AG08396 (cell line): ENCODE measurements at places on chromosomes 6 and 20.
A peak's percentile ranks its signal among the peaks of the same experiment; 100 is the strongest.

GRCh38 chr6:10624836-10625235, 69.6 kb downstream of the C6orf52 start:
- no peak for DNase-seq

DNA sequence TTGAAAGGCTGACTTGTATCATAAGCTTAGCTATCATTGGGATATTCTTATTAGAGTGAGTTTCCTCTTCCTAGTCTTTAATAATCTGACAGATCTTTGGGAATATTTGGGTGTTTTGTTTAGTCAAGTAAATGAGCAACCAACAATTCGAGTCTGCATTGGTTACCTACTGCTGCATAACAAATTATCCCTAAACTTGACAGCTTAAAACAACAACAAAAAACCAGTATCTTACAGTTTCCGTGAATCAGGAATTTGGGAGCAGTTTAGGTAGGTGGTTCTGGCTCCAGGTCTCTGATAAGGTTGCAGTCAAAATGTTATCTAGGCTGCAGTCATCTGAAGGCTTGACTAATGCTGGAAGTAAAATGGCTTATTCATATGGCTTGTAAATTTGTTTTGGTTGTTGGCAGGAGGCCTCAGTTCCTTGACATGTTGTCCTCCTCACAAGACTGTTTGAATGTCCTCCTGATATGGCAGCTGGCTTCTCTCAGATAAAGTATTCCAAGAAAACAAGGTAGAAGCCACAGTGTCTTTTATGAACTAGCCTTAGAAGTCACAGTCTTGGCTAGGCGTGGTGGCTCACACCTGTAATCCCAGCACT, 7.2 kb downstream of the GTF3C6 start:
- no peak for DNase-seq

DNA sequence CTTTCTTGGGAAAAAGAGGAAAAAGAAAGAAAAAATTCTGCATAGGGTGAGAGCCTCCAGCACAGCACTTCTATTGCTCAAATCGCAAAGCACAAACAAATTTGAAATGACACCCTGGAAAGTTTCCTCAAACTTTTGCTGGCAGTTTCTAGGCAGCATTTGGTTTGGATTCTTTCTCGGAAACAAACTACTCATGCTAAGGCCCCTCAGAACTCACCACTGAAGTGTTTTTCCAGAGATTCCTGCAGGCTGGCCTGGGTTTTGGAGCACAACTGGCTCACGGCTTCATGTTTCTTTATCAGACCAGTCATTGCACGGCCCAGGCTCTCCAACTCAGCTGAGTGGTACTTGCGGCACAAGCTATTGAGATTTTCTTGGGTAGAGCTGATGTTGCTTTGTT, 237.8 kb downstream of the SYNE1 start:
- DNase-seq = peak; percentile 23

GRCh38 chr6:25278914-25279747, at the start of gene CARMIL1:
TSS of gene CARMIL1 (plus strand) at chr6:25279374. CDS start at chr6:25279796, 422 bp downstream.
- DNase-seq = peak; percentile 92

- DNase-seq = no peak
Measured at GRCh38 chr20:33401921-33402369, 626 bp upstream of the CDK5RAP1 start.

GRCh38 chr6:13615792-13616120, 621 bp downstream of the NOL7 start:
- peak; percentile 60 for DNase-seq

- peak; percentile 40 for DNase-seq
Measured at GRCh38 chr6:56144538-56145324, 102.6 kb downstream of the COL21A1 start.

GRCh38 chr20:50567860-50568548, 57.8 kb downstream of the PTPN1 start:
- DNase-seq = no peak

DNA sequence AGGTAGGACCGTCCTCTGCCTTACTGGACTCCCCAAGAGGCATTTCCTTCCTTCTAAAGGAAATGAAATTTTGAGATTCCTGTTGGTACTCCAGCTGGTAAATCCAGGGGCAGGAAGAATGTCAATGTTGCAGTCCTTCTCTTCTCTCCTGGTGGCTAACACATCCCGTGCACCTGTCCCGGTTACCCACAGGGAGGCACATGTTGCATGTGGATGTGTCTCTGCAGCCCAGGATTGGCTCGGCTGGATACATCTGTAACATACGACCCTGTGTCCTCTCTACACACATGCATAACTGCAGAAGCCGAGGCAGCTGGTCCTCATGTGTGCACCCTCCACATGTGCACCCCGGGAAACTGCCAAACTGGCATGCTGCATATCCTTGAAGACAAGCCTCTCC, 1.3 kb upstream of the LRFN2 start:
- DNase-seq = no peak

DNA sequence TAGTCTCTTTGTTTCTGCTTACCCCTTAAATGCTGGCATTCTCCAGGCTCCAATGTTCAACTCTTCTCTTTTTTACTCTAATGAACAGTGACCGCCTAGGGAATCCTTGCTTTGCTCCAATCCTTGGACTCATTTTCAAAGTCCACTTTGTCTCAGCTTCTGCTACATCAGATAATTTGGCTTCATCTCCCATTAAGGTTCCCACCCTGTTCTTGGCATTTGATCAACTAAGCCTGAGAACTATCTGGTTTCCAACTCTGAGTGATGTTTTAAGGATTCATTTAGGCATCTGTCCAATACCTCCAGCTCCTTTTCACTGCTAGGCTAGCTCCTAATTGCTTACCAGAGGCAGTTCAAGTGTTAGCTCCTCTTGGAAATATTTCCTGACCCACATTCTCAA, 64.9 kb downstream of the ME1 start:
- DNase-seq = no peak

GRCh38 chr6:4788953-4789584, 12.9 kb downstream of the CDYL start:
- no peak for DNase-seq

DNA sequence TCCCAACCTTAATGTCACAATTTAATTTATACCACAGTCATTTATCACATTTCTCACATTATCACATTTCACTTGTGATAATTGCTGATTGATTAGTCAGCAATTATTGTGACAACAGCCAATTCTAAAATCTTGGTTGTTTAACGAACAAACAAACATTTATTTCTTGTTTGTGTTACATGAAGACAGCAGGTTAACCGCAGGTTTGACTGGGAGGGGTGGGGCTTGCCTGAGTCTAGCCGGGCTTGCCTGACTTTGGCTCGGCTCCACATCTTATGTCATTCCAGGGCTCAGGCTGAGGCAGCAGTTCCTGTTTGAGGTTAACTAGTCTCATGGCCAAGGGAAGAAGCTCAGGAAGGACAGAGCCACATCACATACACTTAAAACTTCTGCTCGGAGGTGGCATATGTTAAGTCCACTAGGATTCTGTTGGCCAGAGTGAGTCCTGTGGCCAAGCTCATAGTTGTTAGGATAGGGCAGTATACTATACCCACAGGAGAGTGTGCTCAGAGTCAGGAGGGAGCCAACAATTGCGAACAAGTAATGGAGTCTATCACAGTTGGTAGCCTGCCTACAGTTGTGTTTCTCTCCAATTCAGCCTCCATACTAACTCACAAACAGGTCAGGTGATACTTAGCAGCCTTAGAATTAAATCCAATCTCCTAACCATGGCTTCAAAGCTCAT, 90.0 kb upstream of the IFNGR1 start:
- peak; percentile 49 for DNase-seq

- no peak for DNase-seq
Measured at GRCh38 chr6:156924246-156924645, 147.1 kb downstream of the ARID1B start.

DNA sequence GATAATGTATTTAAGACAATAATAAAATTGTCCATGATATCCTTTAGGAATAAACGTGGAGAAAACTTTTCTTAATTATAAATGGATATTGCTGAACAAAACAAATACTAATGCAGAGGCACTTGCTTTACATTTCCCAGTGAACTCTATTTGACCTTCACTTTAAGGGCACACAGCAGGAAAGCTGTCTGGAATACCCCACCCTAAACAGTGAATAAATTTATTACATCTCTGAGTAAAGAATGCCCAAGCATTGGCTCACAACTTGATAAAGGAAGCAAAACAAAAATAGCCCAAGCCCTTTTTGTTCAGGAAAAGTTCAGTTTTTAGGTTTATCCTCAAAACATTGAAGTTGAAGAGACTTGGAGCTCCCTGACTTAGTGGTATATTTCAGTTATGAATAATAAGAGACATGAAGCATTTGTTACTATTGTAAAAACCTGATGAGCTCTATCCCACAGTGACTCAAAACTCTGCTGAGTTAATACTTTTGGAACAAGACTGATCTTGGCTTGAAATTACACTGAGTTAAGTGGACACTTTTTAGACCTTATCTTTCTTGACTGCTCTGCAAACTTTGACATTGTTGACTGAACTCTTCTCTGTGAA, 353.9 kb downstream of the BCKDHB start:
- DNase-seq = no peak

DNA sequence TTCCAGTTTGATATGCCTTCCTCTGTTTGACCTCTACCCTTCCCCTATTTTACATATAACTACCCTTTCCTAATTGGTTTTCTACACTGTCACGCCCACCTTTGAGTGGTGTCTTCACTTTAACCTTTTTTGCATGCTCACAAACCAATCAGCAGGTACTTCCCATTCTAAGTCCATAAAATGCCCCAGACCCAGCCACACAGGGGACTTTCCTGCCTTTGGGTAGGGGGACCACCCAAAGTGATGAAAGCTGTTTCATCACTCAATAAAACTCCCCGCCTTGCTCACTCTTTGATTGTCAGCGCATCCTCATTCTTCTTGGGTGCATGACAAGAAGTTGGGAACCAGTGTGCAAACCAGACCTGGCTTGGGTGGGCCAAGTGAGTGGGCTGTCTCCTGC, 20.5 kb upstream of the SNRPC start:
- DNase-seq = no peak

- DNase-seq = no peak
Measured at GRCh38 chr20:44180814-44181213, 6.2 kb downstream of the JPH2 start.

- DNase-seq = no peak
Measured at GRCh38 chr6:158524311-158524710, 35.6 kb upstream of the TMEM181 start.

DNA sequence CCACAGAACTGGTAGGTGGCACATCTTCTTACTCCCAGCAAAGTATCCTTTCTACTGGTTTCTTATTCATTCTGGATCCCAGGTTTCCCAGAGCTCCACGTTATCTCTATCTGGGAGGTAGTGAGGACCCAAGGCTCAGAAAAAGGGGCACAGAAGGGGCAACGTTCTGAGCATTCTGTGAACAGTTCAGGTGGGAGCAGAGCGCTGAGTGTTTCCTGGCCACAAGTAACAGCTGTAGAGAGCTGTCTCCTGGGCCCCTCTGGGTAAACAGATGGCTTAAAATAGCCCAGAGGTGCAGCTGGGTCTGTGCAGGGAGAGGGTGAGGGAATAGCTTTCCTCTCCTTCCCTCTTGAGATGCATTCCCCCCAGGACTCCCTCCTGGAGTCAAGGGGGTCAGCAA, 2.1 kb downstream of the APOBEC2 start:
- no peak for DNase-seq

GRCh38 chr6:37205175-37205996, 35.4 kb downstream of the PIM1 start:
- DNase-seq = no peak

DNA sequence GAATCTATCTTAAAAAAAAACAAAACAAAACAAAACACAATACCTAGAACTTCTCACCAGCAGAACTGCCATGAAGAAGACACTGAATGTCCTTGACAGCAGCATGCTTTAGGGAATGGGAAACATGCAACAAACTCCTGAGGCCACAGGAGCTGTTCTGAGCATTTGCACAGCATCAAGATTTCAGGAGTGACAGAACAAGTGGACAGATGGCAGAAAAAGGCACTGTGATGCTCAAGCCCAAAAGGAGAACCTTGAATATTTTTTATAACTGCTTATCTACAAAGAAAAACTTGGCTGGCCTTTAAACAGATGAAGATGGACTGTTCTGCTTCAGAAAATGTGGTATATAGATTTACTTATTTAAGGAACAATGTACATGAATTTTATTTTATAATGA, 158.9 kb downstream of the RALGAPA2 start:
- DNase-seq = no peak

DNA sequence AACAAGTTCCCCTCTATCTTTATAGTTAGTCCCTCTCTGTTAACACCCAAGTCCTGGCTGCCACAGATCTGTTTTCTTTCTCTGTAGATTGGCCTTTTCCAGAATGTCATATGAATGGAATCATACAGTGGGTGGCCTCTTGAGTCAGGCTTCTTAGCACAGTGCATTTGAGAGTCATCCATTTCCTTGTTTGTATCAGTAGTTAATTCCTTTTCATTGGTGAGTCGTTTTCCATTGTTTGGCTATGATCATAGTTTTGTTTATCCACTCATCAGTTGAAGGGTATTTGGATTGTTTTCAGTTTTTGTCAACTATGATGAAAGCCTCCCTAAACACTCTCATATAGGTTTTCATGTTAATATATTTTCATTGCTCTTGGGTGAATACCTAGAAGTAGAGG, 248.3 kb downstream of the ARID1B start:
- DNase-seq = no peak

GRCh38 chr6:26375270-26375669, 7.6 kb upstream of the BTN2A2 start:
- no peak for DNase-seq

- no peak for DNase-seq
Measured at GRCh38 chr20:64037498-64038213, 1.7 kb downstream of the C20orf204 start.

- peak; percentile 77 for DNase-seq
Measured at GRCh38 chr20:37526238-37526838, 1.3 kb downstream of the BLCAP start.

GRCh38 chr20:46139266-46139889, 21.3 kb downstream of the CD40 start:
- DNase-seq = no peak

- no peak for DNase-seq
Measured at GRCh38 chr6:31204751-31205145, 34.3 kb upstream of the POU5F1 start.
